ENCODE measurements at places on chromosomes 3 and 15. TPM values are rescaled to one million over a fixed set of nuclear protein-coding genes. Genes with fewer than 3 reads are reported as not detected.

DCP1A gene
- total RNA-seq, result 36.4 TPM

SUSD5 gene
- total RNA-seq, result not detected

HHATL gene
- total RNA-seq, result not detected

LAMB2 gene
- total RNA-seq, result 1.2 TPM

TMEM207 gene
- not detected for total RNA-seq

GOLGA6A gene
- total RNA-seq, result 0.39 TPM

SEMA3G gene
- total RNA-seq, result not detected

BNC1 gene
- total RNA-seq, result not detected
